Activated naive CD4-positive, alpha-beta T cell (primary cell): ENCODE measurements at places on chromosomes 5 and 9.

GRCh38 chr9:124884376-124884775, 22.4 kb downstream of the ARPC5L start:
- no peak for DNase-seq

DNA sequence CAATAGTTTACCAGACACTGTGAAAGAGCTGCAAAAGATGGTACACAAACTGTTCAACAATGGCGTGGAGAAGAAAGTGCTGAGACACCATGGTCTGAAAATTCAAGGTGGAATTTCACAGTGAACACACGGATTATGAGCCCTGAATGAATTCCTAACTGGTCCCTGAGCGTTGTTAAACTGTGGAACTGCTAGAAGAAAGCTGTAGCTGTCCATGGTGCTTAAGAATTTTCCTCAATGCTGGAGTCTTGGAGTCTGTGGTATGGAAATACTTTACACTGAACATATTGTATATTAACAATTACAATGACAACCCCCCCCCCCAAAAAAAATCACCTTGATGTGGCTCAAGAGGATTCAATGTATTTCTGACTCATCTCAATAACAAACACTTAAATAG, 68.5 kb downstream of the SLC24A2 start:
- DNase-seq, result no peak

DNA sequence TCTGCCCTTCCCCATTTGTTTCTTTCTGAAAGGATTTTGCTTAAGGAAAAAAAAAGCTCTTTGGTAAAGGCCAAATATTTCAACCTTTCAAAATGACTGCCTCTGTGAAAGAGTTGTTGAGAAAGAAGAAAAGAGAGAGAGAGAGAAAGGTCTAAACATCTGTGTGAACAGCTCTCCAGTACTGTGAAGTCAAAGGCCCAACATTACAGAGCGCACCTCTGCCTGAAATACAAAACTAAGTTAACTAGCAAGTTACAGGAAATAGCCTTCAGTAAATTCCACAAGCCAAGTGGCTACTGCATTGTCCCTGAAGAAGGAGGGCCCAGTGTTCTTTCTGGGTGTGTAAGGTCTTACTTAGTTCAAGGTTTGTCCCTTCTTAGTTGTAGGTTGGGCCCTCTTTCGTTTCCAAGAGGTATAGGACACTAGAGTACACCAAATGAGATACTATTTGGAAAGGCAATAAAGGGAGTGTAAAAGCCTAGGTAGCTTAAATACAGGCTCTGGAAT, 104.4 kb downstream of the THBS4 start:
- DNase-seq, result no peak

- DNase-seq, result peak; percentile 36
These were observed 610 bp downstream of the PSIP1 start for GRCh38 chr9:15509931-15510788.

- no peak for DNase-seq
These were observed 15.5 kb upstream of the FSD1L start for GRCh38 chr9:105432247-105432842.

DNA sequence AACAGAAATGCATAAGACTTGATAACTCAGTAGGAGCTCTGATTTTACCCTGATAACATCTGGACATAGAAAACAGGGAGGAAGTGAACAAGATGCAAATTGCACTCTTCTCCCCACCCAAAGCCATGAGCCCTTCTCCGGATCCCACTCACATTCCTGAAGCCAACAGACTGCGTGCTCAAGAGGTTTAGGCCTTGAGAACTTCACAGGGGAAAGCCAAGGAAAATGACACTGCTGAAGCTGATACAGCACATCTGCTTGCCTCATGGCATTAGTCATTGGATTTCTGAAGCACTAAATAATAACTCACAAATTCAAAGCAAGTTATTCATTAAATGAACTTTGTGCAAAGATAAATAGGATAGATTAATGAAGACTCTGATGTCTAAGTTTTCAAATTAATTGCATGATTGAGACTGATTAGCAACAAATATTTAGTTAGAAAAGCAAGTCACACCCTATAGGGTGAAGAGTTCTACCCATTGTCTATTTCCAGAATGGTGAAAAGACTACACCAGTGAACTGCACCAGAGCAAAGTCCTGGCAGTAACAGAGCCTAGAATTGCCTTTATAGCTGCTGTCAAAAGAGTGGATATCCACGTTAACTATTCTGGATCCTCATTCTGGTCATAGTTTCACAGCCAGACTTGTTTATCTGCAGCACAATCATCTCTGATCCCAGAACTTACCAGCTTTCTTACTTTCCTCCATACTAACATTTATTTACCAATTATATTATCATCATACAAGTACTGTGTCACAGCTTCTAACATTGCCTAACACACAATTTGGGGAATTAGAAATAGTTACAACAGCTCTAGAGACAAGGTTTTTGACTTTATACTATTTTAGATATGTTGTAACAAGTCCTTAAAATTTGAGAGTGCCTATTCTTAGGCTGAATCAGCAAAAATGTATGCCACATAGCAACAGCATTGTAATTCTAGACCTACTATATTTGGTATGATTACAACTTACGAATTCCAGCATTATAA, 432.1 kb upstream of the RGMB start:
- no peak for DNase-seq

- DNase-seq, result no peak
These were observed 68.2 kb downstream of the CDC14B start for GRCh38 chr9:96551403-96551802.

DNA sequence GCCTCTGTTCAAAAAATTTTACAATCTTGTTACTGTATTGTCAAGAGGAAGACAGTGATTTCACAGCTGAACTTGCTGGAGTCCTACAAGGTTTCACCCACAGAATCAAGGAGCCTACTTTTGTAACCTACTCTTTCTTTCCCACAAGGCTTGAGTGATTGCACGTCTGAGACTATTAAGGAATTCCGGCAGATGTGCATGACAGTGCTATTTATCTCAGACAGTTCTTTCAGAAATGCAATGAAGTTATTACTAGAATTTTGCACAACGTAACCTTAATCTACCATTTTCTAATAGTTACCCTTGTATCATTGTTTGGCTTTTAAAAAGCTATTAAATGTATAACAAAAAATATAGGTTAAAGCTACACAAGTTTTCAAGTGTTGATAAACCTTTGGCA, 400.1 kb downstream of the PTPRD start:
- DNase-seq, result no peak

- DNase-seq, result no peak
These were observed 1085.4 kb upstream of the CDH6 start for GRCh38 chr5:30108051-30108450.

DNA sequence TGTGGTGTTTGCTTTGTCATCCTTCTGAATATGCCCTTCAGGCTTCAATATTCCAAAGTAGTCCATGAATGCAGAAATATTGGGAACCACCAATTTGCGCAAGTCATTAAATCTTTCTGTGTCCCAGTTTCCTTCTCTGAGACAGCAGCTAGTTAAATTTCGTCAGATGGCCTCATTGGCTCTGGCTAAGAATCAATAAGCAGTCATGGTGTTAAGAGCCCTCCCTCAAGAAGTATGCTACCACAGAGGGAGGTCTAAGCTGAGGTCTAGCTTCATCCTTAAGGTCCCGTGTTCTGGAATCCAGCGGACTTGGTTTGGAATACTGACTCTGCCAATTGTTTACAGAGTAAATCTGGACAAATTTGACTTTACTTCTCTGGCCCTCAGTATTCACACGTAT, 59.1 kb upstream of the C5orf58 start:
- no peak for DNase-seq

DNA sequence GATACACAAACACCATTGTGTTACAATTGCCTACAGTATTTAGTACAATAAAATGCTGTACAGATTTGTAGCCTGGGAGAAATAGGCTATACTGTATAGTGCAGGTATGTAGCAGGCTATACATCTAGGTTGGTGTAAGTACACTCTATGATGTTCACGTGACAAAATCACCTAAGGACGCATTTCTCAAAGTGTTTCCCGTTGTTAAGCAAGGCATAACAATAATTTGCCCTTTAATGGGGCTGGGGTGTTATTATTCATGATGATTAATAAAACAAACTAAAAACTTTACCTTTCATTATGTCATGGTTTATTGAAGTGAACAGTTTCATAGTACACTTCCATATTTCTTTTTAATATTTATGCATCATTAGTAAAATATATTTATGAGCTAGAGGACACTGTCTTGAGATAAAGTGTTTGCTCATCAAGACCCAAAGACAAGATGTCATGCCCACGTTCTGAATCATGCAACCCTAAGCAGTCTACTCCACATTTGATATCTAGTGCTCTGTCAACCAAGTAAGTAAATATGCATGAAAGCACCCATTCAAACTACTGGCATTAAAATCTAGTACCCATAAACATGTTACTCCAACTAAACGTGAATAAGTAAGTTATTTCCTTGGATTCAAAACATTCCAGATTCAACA, 220.5 kb downstream of the NR2F1-AS1 start:
- no peak for DNase-seq

DNA sequence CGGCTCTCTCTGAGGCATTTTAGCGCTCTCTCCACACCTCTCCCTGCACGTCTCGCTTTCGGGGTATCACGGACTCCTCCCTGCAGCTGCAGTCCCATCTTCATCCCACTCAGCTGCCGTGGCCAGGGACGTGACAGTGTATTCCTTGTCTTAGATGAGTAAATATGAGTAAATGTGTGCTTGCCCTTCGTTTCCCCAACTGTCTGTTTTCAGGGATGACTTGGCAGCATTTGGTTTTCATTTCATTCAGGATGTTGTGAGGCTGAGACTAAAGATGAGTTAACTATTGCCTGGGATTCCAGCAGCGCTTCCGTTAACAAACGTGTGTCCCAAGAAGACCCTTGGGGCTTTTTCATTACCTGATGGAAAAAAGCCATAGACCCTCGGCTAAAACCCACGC, 29.5 kb downstream of the GDNF start:
- DNase-seq, result no peak
